ENCODE measurements at places on chromosomes 1 and 21. TPM values are rescaled to one million over a fixed set of nuclear protein-coding genes. Genes with fewer than 3 reads are reported as not detected.

The C1orf87 gene
- total RNA-seq, result not detected

The KIF14 gene
- total RNA-seq, result 0.20 TPM

DNA sequence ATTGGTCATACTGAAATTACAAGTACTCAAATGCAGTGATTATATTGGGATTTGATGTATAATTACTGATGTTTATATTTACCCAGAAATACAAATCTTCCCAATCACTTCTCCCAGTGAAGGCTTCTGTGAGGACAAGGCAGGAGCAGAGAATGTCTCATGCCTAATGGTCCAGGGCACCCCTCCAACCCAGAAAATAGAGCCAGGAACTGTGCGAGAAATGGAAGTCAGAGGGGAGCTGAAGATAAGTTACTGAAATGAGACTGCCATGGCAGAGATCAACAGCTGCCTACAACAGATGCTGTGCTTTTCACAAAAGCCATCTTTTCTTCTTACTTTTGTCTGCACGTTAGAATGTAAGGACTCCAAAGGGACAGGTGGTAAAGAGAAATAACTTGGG, 171.2 kb downstream of the TTLL7 start:
- no peak for DNase-seq

DNA sequence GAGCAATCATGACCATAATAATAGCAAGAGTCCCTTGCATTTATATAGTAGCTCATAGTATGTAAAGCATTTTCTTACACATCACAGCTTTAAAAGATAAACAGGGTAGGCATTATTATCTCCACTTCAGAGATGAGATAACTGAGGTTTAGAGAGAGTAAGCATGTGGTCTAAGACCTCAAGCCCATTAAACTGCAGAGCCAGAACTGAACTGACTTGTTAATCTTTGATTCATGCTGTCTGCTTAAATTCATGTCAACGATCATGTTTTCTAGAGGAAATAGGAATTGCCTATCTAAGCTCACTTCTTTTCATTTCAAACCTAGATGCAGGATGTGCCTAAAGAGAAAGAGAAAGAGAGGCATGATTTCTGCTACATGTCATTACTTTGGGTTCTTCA, 524.8 kb downstream of the PTPRC start:
- DNase-seq, result no peak

- no peak for DNase-seq
Measured at GRCh38 chr1:244665771-244666217, 12.9 kb downstream of the DESI2 start.

GRCh38 chr1:21605964-21606705, 63.0 kb downstream of the RAP1GAP start:
- no peak for DNase-seq
